ENCODE measurements at places on chromosomes 1 and 21.
A peak's percentile ranks its signal among the peaks of the same experiment; 100 is the strongest.

- no peak for DNase-seq
These were observed 22.2 kb upstream of the ECE1 start for GRCh38 chr1:21312407-21312992.

DNA sequence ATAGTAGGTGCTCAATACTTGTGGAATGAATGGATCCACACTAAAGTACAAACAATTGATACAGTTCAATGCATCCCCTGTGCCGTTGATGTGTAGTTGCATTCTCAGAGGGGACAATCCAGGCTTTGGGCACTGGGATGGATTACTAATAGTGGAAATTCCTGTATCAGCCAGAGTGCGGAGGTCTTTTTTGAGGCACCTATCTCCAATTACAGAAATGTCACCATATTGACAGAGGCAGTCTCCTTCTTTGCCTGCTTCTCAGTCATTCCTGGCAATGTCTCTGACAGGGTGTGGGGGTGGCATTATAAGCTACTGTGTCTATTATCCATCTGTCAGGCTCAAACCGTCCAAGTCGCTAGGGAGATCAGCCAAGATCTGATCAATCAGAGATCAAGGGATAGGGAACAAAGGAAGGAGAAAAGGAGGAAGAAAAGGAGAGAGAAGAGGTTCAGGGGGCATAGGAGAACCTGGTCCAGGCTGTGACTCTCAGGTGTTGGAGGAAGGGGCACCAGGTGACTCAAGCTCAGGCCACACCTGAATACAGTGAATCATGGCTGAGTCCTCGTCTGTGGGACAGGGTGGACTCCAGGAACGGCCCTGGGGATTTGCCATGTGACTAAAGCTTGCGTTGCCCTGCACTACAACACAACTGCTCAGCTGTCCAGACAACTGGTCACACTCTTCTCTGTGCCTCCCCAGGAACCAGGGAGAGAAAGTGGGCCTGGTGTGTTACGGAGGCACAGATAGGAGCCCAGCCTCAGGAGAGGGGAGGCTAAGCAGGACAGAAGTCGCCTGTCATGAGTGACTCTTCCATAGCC is 3.4 kb upstream of the LAMB3 start:
- no peak for DNase-seq

GRCh38 chr1:51071291-51072042 is 30.6 kb upstream of the C1orf185 start:
- no peak for DNase-seq

DNA sequence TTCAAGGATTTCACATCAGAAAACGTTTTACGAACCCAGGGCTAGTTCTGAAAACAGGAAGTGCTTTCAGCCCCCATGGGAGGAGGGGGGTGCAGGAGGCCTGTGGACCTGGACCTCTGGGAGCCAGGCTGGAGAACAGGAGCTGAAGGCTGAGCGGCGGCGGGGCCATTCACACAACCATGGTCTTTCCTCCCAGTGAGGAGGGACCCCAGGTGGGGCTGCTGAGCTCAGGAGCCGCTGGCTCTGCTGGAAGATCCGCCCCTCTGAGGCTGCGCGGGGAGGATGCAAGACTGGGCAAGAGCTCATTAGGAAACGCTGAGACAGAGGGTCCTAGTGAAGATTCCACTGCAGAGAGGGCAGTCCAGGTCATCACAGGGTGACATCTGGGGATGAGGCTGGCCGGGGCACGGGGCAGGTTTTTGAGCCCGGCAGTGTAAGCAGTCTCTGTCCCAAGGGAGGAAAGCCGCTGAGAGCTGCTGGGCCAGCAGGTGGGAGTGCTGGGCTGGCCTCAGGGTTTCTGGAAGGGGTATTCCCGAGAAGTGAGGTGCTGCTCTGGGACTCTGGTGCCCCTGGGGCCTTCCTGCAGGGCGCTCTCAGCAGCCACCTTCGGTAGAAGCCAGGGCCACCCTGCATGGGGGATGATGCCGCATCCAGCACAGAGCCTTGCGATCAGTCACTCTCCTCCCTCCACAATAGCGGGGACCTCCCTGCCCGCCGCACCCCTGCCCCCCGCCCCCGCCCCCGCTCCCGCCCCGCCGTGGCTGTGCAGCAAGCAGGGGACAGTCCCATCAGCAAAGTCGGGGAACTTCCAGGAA is 7.5 kb downstream of the MX2 start:
- DNase-seq, result peak; percentile 36

GRCh38 chr21:38774152-38774551 is 31.6 kb upstream of the ETS2 start:
- no peak for DNase-seq

GRCh38 chr1:941588-942383 is 17.3 kb downstream of the NOC2L start:
- no peak for DNase-seq

- no peak for DNase-seq
These were observed 20.9 kb upstream of the HSPA13 start for GRCh38 chr21:14403681-14404318.

DNA sequence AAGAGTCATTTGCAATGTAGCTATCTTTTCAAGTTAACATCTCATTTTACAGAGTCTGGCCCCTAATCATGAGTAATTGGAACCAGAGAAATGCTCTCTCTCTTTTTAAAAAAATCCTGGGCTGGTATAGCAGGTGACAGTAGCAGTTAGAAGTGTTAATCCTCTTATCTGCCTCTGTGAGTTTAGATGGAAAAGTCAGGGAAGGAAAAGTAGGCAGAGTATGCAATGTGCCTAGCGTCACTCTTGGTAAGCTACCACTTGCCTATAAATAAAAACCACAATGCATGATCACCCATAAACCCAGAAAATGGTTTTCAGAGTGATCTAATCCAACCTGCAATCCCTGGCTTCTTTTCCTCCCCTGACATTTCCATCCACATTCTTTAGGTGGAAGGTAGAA is 43.2 kb downstream of the UTP25 start:
- no peak for DNase-seq

GRCh38 chr1:108047085-108047484 is 82.1 kb upstream of the VAV3 start:
- DNase-seq, result no peak

DNA sequence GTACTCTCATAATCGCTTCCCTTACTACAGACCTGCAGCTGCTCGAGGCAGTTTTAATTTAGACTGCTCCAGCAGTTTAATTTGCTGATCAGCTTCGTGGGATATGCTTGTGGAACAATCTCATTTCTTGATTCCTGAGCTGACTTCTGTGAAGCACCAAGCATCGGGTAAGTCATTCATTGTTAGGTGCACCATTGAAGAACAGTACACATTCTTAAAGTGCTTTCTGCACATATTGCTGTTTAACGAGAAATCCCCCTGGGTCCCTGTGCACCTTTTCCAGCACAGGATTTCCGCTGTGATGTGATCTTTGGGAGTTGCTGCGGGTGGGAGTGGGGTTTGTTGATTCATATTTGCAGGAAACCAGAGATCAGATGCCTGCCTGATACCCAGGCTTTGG is 9.1 kb downstream of the GALNT2 start:
- no peak for DNase-seq

DNA sequence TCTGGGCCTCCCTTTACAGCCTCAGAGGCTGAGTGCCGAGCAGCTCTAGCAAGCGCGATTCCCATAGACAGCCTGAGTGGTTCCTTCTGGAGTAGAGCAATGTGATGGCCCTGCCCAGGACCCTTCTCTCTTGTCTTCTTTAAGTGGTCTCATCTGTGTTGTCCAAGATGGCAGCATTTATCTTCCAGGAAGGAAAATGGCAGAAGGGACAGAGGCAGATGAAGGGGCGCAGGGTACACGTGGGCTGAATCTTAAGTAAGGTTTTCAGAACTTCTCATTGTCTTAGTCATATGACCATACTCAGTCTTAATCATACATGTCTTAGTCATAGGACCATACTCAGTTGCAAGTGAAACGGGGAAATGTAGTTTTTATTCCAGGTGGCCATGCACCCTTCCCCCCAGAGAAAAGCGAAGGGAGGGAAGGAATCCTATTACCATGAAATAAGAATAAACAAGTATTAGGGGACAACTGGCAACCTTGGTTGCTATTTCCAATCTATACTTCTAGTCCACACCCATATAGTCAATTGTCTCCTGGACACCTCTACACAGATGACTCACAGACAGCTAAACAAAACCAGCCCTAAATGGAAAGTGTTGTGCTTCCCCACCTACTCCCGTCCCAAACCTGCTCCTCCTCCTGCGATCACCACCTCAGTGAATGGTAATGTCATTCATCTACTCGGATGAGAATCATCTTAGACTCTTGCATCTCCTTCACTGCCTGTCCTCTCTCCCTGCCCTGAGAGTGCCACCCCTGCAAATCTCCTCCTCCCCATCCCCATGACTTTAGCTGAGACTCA is 13.3 kb downstream of the OVAAL start:
- peak; percentile 33 for DNase-seq

- DNase-seq, result no peak
These were observed 64.6 kb downstream of the ATP5PO start for GRCh38 chr21:33850985-33851384.

DNA sequence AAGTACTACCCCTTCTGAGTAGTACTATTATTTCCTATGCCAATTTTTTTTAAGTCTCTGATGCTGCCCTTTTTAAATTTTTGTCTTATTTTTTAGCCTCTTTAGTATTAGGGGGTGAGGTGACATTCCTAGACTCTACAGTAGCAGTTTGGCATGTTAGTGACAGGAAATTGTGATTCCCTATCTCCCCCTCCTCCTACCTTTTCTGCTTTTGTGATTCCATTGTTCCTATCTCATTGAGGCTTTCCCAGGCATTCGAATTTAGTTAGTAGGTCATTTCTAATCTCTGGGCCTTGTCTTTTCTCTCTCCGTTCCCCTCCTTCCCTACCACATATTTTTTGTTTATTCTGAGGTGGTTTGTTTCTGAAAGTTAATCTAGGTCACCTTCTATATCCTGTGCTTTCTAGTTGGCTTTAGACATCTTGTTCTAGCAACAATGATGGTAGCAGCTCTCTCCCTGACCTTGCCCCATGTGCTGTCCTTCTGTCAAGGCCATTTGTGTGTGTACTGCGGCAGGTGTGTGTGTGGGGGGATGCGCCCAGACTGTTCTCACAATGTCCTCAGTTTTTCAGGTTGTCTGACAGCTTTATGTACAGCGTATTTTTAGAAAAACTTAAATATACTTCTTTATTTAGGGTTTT is 21.5 kb downstream of the SEMA6C start:
- DNase-seq, result no peak

- DNase-seq, result no peak
These were observed 594 bp upstream of the EXO5 start for GRCh38 chr1:40507973-40508372.

GRCh38 chr1:182740120-182740519 is 49.5 kb upstream of the NPL start:
- no peak for DNase-seq

- no peak for DNase-seq
These were observed 150.5 kb upstream of the COA6 start for GRCh38 chr1:234222561-234223280.

- DNase-seq, result no peak
These were observed 10.9 kb upstream of the SH2D1B start for GRCh38 chr1:162422662-162423375.

- no peak for DNase-seq
These were observed 15.4 kb upstream of the ADAR start for GRCh38 chr1:154623358-154623757.

DNA sequence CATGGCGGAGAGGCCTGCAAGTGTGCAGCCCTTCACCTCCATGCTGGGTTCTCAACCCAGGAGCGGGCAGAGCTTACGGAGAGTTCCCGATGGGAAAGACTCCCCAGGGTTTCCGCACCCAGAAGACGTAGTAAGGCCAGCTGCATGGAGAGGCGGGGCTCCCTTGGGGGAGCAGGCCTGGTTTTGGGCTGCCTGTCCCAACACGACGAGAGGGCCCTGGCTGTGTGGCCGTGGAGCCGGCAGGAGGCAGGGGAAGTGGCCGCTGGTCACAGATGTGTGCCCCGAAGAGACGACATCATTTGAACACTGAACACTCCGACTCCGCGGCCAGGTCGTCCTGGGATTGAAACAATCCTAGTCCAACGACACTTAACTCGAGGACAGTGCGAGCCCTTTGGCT is 57.0 kb downstream of the MORN1 start:
- no peak for DNase-seq

DNA sequence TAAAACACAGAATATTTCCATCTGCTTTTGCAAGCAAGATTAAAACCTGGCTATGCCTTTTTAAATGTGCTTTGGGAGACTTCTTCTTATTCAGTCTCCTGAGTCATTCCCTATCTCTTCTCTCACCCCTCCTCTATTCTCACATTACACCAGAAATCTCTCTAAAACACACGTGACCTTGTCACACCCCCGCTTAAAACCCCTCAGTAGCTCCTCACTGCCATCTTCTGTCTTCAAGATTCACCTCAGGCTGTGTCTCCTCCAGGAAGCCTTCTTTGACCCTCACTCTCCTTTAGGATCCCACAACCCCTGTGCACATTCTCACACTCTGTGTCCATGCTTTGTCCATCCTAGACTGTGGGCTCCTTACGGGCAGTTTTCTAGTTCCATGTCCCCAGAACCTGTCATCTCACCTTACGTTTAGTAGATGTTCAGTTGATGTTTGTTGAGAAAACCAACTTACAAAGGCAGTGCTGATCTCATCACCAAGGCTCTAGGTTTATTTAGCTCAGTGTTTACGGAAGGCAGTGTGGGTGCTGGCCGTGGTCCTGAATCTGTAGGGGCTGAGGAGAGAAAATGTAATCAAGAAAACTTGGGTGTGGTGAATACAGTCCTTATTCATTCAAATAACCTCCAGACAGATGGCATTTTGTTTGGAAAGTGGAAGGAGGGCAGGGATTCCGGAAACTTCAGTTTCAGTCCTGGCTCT is 143.5 kb downstream of the DMRTA2 start:
- DNase-seq, result no peak

DNA sequence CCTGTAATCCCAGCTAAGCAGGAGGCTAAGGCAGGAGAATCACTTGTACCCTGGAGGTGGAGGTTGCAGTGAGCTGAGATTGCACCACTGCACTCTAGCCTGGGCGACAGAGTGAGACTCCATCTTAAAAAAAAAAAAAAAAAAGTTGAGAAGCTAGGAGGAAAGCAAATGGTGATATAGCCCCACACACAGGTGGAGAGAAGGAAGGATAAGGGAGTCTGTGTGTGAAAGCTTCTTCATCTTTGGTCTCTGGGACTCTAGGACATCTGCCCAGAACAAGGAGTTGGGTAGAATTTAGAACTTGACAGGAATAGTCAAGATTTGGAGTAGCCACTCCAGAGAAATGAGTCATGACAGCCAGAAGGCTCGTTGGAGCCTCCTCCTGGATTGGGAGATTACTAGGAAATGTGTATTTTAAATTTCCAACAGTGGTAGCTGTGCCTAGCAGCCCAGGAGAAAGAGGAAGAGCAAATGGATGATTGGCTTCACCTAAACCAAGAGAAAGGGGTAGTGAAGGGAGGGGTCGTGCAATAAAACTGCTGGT is 19.9 kb downstream of the NPL start:
- DNase-seq, result no peak

Data from stimulated activated CD4-positive, alpha-beta T cell treated with anti-CD3 and anti-CD28 coated beads, Interleukin-4, amount 100 ng/mL, for 1 hour (primary cell).